Renal pelvis (tissue), 12 donors: ENCODE measurements at places on chromosomes 5 and 9. TPM values are rescaled to one million over a fixed set of nuclear protein-coding genes. Genes with fewer than 3 reads are reported as not detected.

Gene VCAN
- polyA plus RNA-seq: 305 TPM

Gene GABRB2
- polyA plus RNA-seq: 1.6 TPM

Gene ENC1
- polyA plus RNA-seq: 89.1 TPM

Gene ITK
- polyA plus RNA-seq: 0.33 TPM
